Activated T-cell treated with anti-CD3 and anti-CD28 coated beads, Interleukin-2, amount 50 U/mL, for 4 hours (primary cell): ENCODE measurements at places on chromosomes 12 and 14. TPM values are rescaled to one million over a fixed set of nuclear protein-coding genes. Genes with fewer than 3 reads are reported as not detected.

Gene TUNAR
- not detected for total RNA-seq

Gene LBHD2
- total RNA-seq, result not detected

Gene ACOT6
- not detected for total RNA-seq

Gene KERA
- not detected for total RNA-seq

Gene CLEC4E
- total RNA-seq, result not detected

Gene KCNJ8
- not detected for total RNA-seq

Gene ZFP36L1
- total RNA-seq, result 210 TPM
